GM06990 (cell line): ENCODE measurements at places on chromosomes 13 and 19.

DNA sequence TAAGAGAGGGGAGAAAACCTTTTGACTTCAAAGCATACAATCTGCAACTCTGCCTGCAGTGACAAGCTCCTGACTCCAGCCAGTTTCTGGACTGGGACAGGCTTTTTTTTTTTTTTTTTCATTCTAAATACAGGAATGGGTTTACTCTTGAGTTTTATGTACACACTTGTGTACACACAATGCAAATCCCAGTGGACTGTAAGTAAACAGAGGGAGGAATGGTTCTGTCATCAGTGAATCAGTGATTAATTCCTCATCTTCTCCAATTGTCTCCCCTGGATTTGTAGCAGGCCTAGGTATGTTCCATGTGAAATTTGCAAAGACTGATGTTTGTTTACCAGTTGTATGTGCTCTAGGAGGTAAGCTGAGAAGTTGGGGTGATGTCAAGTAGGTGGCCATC is 184.8 kb downstream of the SHISA2 start:
- DNase-seq: no peak

- DNase-seq: no peak
These were observed 32.5 kb downstream of the PCDH20 start for GRCh38 chr13:61383111-61383510.

DNA sequence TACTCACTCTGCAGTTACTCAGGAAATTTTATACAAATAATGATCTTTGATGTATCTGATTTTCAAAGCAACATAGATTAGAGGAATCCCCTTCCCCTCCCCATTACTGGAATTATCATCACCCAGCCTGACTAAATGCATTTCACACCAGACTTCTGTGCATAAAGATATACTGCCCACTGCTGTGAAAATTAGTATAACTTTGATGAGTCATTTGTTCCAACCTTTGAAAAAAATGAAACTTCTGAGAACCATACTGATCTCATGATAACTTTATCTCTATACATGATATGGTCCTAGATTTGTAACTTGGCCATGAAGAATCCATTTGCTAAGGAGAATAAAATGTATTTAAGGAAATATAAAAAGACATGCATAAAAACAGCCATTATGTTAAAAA is 63.9 kb downstream of the GPC6 start:
- no peak for DNase-seq

DNA sequence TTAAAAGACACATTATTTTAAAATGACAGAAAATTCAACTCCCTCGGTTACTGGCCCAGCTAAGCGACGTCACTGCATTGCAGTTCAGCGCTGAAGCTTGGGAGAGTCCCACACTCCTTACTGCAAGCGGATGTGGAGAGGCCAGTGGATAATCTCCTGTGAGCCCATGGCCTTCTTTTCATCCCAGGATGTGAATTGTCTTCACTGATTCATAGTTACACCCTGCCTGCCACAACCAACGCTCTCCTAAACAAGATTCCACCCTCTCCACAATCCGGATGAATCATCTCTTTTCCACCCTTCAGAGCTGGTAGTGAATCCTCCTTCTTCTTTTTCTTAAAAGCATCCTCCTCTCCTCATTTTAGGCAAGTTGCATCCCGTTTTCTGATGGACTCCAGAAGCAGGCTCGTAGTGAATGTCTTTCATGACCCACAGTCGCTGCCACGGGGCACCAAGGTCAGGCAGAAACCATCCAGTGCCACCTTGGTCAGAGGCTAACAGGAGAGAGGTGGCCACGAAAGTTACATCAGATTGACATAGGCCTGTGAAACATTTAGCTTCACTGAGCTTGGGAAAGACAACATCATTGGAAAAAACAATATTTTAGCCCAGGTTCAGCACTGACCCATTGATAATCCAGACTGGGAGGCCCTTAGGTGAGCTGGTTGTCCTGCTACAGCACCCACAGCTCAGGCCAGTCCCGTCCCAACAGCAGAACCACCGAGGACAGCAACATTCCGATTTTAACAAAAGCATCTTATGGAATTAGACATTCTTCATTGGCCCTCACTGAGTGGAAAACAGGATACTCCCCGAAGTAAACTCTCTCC is 2.0 kb downstream of the GJB2 start:
- no peak for DNase-seq

DNA sequence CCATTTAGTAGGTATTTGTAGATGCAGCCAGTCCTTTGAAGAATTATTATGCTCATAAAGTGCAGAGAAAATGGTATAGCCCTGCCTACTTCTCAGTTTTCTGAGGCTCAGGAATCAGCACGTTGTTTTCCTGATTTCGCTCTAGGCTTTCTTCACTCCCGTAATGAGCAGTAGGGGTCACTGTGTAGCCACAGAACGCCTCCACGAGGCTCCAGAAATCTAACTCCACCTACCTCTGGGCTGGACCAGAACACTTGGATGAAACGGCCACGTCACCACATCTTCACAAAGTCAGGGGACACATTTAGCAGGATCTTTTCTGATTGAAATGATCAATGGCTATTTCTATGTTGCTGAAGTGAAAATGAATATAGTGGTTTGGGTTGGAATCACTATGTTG is 49.8 kb upstream of the GTF3A start:
- no peak for DNase-seq

DNA sequence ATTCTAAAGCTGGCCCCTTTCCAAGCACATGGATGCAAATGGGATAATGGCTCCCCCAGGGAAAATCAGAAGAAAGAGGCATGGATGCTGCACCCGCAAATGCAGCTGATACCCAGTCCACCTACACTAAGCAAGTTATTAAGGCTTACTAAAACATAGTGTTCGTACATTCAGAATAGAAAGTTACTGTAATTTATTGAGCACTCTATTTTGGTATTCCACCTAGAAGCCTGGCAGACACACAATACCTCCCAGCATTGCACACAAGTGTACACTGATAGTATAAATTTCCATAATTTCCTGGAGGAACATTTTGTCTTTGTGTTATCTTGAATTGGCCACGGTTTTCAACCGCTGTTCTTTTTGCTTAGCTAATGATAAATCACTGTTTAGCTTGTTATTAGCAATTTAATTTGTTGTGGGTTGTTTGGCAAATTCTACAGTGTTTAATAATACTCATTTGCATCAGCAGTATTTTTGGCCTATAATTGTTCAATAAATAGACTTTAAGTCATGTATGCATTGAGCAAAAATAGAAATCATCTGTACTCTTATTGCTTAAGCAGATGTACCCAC is 94.5 kb upstream of the MRI1 start:
- no peak for DNase-seq

DNA sequence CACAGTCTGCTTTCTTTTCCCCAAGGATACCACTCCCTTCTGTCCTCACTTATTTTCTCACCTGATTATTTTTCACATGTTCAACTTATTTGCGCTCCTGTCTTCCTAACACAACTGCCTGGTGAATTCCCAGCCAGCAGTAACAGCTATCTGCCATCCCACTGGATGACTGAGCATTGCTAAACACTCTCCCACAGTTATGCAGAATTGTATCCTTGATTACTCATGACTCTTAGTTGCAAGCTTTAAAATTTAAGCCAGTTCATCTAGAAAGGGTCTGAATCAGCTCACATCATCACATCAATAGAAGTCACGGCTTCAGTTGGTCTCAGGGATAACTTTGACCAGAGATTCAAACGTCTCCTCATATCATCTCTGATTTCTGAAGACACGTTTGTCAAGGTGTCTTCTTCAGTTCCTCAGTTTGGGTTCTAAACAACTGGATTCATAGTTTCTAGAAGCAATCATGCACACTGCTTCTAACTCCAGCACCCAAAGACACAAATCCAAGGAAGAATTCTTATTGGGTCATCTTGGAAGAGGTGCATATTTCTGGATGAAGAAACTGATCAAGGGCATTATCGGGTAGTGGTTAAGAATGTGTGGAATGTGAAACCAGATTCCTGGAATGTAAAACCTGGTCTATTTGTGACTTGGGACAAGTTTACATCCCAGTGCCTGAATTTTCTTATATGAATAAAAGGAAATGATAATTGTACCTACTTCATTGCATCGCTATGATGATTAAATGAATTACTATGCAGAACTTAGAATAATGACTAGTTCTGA is 13.9 kb upstream of the DACH1 start:
- DNase-seq: no peak

DNA sequence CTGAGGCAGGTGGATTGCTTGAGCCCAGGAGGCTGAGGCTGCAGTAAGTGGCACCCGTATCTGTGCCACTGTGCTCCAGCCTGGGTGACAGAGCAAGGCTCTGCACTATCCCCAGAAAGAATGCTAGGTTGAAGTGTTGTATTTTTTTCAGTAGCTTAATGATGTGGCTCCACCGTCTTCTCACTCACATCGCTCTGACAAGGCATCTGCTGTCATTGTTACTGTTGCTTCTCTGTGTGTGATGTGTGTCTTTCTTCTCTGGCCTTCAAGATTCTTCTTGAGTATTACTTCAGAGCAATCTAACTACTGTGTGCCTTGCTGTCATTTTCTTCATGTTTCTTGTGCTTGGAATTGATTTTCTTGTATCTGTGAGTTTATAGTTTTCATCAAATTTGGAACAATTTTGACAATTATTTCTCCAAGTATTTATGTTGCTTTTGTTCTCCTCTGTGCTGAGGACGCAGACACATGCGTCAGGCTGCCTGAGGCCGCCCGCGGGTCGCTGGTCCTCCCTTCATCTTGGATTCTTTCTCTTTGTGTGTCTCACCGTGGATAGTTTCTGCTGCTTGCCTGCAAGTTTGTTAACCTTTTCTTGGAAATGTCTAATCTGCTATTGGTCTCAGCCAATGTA is 10.8 kb downstream of the ADPRHL1 start:
- no peak for DNase-seq

DNA sequence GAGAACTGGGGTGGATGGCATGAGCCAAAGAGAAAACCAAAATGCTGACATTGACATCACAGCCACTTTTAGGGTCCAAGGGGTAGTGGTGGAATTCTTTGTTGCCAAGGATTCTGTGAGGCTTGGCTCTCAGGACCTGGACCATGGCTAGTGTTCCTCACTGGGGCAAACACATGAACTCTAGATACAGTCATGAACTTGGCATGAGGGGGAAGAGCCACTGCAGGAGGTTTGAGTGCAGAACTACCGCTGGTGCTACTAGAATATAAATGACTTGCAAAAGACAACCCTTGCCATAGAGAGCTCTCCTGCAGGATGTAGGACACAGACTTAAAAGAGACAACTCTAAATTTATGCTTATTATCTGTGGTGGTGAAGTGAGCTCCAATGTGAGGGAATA is 29.8 kb upstream of the FRY start:
- DNase-seq: no peak

DNA sequence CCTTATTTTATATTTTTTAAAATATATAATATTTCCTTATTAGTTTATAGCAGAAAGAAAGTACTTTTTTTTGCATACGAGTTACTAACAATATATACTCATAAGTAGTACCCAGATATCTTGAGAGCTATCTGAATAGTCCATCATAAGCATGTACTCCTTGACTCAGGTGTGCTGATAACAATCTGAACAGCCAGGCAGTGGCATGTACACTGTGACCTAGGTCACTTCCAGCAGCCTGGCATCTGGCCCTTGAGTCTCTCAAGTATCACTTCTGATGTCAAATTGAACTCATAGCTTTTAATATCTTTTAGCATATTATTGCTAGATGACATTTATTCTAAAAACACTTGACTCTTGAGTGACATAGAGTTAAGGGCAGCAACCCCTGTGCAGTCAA is 1576.7 kb downstream of the SLITRK1 start:
- DNase-seq: no peak

- DNase-seq: no peak
These were observed 54.3 kb downstream of the CDK8 start for GRCh38 chr13:26308250-26308649.

- DNase-seq: no peak
These were observed 76.4 kb upstream of the VSTM2B start for GRCh38 chr19:29449371-29449770.
